Osteocyte (in vitro differentiated cells): ENCODE measurements at places on chromosomes 11 and 22. TPM values are rescaled to one million over a fixed set of nuclear protein-coding genes. Genes with fewer than 3 reads are reported as not detected.

DNA sequence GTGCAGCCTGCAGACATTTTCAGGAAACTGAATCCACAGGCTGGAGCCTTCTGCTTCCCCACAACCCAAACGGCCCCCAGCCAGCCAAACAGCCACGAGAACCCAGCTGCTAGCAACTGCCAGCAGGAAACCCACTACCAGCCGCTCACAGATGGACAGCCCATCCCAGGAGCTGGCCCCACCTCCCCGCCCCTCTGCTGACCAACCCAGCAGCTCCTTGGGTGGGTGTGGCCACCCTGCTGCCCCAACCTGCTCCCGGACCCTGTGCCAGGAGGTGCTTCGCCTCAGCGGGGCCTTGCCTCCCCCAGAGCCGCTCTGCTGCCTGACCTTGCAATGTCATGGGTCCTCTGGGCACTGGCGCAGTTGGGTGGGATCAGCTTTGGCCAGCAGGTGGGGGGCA, 8.2 kb upstream of the CCDC188 start:
- no peak for DNase-seq

GRCh38 chr11:117652521-117652920, 144.5 kb downstream of the DSCAML1 start:
- no peak for DNase-seq

DNA sequence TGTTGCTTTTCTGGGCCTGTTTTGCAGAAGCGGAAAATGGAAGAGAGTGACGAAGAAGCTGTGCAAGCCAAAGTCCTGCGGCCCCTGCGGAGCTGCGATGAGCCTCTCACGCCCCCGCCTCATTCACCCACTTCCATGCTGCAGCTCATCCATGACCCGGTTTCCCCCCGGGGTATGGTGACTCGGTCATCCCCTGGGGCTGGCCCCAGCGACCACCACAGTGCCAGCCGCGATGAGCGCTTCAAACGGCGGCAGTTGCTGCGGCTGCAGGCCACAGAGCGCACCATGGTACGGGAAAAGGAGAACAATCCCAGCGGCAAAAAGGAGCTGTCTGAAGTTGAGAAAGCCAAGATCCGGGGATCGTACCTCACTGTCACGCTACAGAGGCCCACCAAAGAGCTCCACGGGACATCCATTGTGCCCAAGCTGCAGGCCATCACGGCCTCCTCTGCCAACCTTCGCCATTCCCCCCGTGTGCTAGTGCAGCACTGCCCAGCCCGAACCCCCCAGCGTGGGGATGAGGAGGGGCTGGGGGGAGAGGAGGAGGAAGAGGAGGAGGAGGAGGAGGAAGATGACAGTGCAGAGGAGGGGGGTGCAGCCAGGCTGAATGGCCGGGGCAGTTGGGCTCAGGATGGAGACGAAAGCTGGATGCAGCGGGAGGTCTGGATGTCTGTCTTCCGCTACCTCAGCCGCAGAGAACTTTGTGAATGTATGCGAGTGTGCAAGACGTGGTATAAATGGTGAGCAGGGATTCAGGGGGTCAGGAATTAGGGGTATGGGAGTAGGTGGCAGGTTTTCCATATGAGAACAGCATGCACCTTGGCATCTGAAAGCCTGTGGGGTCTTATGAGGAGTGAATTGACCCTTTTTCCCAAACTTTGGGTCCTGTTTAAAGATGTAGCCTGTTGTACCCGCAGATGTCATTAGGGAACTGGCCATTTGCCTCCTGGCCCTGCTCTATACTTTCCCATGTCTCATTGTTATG, 15.9 kb upstream of the GRK2 start:
- DNase-seq = peak; percentile 82

DNA sequence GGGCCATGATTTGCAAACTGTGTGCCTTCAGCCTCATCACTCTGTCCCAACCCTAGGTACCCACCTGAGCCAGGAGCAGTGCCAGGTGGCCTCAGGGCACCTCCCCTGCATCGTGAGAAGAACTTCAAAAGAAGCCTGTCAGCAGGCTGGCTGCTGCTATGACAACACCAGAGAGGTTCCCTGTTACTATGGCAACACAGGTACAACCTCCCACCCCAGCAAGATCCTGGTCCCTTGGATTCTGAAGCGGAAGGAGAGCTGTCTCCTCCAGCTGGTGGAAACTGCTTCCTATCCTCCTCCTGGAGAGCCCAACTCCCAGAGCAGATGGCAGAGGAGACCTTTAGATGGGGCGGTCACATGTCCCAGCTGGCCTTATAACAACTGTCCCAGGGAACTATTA, 2.9 kb downstream of the ZP1 start:
- no peak for DNase-seq

GRCh38 chr11:17197431-17197898, 10.3 kb downstream of the PIK3C2A start:
- DNase-seq = no peak

- no peak for DNase-seq
Observed at GRCh38 chr11:575313-575995, 816 bp upstream of the PHRF1 start.

DNA sequence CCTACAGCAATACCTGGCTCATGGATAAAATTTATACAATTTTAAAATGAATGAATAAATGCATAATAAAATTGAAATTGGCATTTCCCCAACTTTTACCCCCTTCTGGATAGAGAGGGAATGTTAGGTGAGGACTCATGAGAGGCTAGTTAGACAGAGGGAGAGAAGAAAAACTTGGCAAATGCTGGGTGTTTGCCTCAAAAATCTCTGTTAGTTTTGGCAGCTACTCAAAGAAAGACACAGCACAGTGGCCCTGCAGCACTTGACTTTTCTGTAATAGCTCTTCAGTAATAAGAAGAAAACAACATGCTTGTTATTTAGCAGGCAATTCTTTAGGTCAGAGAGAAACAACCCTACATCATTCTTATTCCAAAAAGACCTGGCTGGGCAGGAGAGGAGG, 20.7 kb upstream of the IZUMO1R start:
- no peak for DNase-seq

GRCh38 chr11:44858796-44859527, 91.7 kb downstream of the TP53I11 start:
- no peak for DNase-seq

GRCh38 chr11:93492464-93493251, 50.5 kb downstream of the SMCO4 start:
- no peak for DNase-seq

DNA sequence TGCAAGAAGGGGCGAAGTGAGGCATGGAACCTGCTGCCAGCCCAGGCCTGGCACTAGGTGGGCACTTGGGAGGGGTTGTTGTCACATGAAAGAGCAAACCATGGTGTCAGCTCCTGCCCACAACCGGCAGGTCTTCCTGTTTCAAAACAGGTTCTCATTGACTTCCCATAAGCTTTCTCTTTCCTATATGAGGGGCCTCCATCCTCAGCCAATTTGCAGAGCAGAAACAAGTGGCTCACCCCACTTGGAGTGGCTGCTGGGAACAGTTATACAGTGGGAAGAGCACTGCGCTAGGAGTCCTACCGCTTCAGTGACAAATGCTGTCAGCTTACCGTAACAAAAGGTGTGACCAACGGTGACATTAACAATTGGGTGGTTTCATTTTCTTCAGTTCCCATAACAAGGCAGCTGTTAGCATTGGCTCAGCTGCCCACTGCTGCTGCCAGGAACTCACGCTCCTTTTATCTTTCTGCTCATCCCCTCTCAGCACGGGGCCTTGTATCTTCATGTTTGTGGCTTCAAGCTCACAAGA, 10.2 kb upstream of the SSTR3 start:
- DNase-seq = no peak

DNA sequence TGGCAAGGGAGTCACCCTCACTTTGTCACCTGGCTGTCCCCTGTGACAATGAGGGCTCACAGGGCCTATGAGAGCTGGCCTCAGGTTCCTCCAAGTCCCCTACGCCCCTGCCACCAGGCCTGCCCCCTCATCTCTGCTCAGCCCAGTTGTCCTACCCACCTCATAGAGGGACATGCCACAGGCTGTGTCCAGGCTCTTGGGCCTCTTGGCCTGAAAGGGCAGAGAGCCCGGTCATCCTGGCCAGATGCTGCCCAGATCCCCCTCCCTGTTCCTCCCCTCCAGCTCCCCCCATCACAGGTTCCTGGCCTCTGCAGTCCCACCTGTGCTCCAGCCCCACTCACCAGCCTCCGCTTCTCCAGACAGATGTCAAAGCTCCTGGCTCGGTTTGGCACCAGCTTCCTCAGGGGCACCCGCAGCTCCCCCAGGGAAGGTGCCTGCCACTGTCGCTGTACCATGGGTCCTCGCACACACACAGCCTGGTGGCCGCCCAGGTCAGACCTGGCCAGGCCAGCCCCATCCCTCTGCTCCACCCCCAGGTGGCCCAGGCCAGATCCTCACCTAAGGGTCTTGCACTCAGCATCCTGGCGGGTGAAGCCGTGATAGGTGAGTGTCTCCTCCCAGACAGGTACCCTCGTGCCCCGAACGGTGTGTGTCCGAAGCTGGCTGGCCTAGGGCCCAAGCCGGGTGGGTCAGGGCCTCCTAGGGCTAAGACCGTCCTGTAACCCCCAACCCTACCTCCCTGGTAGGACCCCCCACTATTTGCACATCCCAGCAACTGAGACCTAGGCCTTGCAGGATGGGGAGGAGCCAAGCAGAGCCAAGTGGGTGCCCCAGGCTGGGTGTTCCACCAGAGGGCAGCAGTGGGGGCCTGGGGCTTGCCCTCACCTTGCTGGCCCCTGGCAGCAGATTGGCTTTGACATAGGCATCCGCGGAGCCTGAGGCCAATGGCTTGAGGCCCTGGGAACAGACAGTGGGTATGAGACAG, 8.3 kb downstream of the NDUFV1 start:
- DNase-seq = no peak

- no peak for DNase-seq
Observed at GRCh38 chr11:75654314-75654713, 14.5 kb downstream of the MAP6 start.

- DNase-seq = no peak
Observed at GRCh38 chr22:19742160-19743066, 18.2 kb upstream of the TBX1 start.

- DNase-seq = no peak
Observed at GRCh38 chr11:77505956-77506355, 32.1 kb upstream of the PAK1 start.

GRCh38 chr22:33109514-33110430, 51.6 kb upstream of the SYN3 start:
- no peak for DNase-seq

DNA sequence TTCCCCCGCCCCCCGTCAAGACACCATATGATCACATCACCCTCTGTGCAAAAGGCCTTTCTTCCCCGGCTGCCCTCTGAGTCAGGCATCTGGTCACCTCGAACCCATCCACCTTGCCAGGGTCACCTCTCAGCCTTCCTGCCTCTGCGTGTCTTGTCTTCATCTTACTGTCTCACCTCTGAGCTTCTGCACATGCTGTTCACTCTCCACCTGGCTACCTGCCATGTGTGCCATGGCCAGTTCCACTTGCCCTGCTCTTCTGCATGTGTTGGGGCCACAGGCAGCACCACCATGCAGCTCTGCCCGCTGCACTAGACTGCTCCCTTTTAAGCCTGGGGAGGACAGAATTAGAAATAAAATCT, 9.8 kb downstream of the ZNF74 start:
- DNase-seq = peak; percentile 62

DNA sequence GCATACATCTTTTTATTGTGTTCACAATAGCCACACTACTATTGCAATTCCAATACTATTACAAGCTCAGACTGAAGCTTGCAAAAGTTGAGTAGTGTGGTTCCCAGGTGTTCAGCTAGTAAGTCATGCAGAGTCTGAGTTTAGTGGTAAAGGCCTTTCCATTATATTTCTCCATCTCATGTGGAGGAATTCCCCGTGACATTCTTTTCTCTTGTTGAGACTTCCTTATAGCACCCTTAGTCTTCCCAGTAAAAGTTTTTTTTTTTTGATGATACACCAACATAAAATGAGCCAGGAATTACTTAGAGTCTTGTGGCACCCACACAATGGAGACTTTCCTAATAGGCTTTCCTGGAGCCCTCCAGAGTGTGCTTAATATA, 110.8 kb downstream of the UVRAG start:
- DNase-seq = no peak

DNA sequence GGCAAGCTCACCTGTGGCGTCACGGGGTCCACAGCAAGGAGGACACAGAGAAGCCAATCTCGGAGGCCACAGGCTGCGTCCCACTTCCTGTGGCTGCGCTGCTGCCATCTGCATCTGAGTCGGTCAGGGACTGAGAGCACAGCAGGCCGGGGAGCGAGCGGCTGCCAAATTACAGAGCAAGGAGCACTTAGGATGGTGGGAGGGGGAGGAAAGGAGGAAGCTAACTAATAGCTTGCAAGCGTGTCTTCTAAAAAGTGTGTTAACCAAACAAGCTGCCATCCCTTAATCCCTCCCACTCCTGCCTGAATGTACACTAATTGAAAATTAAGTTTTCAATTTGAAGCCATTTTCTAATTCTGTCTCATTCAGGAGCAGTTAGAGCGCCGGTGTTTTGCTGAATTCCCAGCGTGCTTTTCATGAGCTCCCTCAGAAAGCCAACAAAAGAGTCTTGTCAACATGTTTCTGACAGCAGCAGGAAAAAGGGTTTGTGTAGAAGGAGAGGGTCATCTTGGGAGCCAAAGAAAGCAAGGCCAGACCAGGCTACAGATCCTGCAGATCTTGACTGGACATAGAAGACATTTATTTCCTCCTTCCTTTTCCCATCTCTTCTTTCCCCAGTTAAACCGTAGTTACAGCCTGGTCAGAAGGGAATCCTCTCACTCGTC, 42.4 kb upstream of the API5 start:
- DNase-seq = no peak

DNA sequence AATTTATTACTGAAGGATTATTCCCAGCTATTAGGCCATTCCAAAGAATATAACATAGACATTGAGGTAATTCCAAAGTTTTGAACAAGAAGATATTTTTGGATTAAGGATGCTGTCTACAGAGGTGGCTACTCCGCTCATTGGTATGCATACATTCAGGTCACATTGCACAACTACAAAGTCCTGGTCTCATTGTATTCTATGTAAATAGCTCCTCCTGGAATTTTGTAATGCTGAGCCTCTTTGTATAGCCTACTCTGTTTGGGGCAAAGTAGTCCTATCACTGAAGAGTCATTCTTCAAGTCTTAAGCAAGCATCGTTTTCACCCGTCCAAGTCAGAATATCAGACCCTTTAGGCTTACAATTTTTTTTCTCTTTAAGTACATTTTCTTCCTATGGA, 142.4 kb downstream of the KIF18A start:
- DNase-seq = no peak

The KRTAP5-7 gene
- total RNA-seq = not detected in 2 replicates

The SAA2 gene
- not detected in 2 replicates for total RNA-seq

The PRR33 gene
- not detected in 2 replicates for total RNA-seq

The RAPSN gene
- 0.24 and 0.42 TPM in 2 replicates for total RNA-seq

The CARD10 gene
- 29.2 and 31.5 TPM in 2 replicates for total RNA-seq

The RIMBP3B gene
- 0.47 and 0.59 TPM in 2 replicates for total RNA-seq
